Stimulated activated CD4-positive, alpha-beta T cell treated with anti-CD3 and anti-CD28 coated beads, Interleukin-15, amount 100 ng/mL, for 24 hours (primary cell): ENCODE measurements at places on chromosomes 16 and 17.

GRCh38 chr17:59073972-59074371, 32.7 kb downstream of the TRIM37 start:
- no peak for DNase-seq

DNA sequence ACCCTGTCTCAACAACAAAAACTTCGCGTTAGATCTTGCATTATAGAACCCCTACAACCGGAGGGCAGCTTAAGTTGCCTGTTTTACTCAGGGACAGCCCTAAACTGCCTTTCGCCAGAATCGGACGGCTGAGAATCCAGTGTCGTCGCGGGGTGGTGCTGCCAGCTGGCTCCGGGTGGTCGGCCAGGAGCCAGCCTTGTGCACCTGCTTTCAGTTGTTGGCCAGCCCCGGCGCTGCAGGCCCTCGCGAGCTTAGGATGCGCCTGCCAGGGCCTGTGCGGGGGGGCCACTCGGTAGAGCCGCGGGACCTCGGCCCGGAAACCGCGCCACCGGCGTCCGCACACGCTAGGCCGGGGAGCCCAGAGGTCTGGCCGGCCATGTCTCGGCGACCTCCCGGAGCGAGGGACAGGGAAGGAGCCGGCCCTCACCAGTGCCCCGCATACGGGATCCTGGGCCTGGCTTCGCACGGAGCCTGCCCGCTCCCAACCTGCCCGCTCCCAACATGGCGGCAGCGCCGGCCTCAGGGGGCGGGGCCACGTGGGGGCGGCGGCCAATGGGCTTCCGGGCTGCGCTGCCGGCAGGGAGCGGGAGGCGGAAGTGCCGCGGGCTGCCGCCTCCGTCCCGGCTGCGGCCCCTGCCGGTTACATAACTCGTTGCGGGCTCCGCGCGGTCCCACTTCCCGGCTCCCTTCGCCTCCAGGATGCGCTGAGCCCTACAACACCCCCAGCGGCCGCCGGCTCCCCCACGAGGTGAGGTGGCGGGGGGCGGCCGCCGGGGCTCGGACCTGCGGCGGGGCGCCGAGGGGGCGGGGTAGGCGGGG, 14.2 kb downstream of the NAA60 start:
- peak; percentile 92 for DNase-seq

GRCh38 chr16:77033516-77033915, 157.5 kb upstream of the MON1B start:
- no peak for DNase-seq

DNA sequence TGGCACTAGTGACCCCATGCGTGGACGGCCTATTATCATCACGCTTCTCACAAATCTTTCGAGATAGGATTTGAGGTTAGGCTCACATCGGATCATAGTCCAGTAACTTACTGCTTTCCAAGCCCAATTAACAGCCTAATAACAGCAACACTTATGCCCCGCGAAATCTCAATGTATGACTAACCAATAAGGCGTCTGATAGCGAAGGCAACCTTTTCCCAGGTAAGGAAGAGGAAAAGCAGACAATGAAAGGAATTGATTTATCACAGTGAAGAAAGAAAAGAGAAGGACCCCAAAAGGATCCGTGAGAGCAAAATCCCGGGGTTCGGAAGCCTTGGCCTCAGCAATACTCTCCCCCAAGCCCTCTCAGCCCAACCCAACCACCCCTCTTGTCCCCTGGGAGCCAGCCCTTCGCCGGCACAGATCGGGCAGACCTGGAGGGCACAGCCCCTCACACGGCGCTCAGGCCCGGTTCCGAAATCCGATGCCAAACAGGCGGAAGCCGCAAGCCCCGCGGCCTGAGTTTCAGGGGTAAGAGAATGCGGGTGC, 534 bp downstream of the GPATCH8 start:
- DNase-seq, result no peak

DNA sequence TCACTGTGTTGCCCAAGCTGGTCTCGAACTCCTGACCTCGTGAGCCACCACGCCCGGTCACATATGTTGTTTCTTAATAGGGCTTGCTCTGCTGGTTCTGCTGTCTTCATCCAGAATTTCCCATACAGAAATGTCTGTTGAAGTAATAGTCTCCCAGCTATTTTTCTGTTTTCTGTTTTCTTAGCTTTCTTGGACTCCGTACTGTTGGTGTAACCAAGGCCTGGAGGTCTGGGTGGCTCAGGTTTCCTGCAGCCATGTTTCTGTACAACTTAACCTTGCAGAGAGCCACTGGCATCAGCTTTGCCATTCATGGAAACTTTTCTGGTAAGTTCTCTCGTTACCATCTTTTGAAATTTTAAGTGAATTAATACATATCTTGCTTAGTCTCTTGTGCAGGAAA, 2.8 kb downstream of the SF3B3 start:
- no peak for DNase-seq

- no peak for DNase-seq
Observed at GRCh38 chr17:35752471-35752870, 568 bp downstream of the GAS2L2 start.
